ENCODE measurements at places on chromosomes 5 and 9.

DNA sequence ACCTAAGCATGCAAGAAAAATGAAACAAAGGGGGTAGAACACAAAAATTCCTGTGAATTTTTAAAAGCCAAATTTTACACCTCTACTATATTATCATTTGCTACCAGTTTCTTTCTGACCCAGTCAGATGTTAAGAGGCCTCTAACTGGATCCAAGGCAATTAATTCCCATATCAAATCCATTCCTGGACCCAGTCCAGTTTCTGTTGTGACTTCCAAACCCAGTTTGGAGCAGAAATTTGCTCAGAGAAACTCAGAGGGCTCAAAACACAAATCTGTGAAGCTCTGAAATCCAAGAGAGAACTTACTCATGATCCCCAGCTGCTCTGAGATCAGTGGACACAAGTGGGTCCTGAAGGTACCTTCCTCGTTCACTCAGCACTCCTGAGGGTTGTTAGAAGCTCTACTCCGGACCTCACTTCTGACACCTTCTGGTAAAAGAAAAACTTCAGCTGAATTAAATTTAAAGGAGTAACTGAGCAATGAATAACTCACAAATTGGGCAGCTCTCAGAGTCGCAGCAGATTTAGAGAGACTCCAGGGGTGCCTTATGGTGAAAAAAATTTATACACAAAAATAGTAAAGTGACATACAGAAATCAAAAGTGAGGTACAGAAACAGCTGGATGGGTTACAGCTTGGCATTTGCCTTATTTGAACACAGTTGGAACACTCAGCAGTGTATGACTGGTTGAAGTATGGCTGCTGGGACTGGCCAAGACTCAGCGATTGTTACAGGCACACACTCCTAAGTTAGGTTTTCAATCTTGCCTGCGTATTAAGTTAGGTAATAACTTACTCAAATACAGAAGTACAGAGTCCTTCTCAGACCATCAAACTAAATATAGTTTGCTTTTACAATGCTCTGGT lies 32.4 kb downstream of the INSL4 start:
- DNase-seq = no peak

DNA sequence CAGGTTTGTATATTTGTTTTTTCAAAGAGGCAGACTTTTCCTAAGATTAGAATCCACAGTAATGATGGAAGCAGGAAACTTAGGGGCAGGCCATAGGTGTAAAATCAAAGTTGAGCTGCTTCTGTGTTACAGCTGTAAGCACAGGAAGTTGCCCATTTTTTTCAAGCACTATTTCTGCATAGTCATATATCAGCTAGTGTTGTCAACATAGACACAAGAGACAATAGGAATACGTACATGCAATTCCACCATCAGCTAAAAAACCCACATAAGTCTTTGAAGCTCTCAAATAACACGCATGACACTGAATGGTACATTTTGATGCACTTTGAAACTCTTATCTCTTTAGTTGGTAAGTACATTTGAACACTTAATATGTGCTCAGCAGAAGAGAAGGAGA lies 20.2 kb upstream of the SMIM15 start:
- DNase-seq = no peak

DNA sequence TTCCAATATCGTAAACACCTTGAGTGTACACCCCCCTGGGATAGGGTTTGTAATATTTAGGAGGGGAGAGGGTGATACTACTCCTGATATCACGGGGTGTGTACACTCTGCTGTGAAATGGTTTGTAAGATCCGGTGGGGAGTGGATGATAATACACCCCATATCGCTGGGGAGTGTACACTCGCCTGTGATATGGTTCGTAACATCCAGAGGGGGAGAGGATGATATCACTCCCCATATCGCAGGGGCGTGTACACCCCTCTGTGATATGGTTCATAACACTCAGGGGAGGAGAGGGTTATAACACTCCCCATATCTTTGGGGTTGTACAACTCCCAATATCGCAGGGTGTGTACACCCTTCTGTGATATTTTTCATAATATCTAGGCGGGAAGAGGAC lies 33.8 kb upstream of the SLC25A48 start:
- no peak for DNase-seq

- DNase-seq = no peak
Measured at GRCh38 chr5:77316871-77317661, 106.6 kb downstream of the PDE8B start.

- no peak for DNase-seq
Measured at GRCh38 chr9:117936185-117937130, 232.3 kb downstream of the TLR4 start.

DNA sequence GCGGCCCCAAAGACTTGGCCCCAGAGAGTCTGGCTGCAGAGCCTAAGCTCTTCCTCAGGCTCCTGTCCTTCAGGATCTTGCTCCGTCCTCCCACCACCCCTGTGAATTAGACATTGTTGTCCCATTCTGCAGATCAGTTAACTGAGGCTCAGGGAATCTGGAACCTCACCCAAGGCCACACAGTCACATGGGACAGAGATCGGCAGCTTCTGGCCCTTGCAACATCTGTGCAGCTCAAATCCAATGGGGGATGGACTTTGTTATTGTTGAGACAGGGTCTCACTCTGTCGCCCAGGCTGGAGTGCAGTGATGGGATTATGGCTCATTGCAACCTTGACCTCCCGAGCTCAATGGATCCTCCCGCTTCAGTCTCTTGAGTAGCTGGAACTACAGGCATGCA lies 23.9 kb upstream of the LAMC3 start:
- DNase-seq = no peak

DNA sequence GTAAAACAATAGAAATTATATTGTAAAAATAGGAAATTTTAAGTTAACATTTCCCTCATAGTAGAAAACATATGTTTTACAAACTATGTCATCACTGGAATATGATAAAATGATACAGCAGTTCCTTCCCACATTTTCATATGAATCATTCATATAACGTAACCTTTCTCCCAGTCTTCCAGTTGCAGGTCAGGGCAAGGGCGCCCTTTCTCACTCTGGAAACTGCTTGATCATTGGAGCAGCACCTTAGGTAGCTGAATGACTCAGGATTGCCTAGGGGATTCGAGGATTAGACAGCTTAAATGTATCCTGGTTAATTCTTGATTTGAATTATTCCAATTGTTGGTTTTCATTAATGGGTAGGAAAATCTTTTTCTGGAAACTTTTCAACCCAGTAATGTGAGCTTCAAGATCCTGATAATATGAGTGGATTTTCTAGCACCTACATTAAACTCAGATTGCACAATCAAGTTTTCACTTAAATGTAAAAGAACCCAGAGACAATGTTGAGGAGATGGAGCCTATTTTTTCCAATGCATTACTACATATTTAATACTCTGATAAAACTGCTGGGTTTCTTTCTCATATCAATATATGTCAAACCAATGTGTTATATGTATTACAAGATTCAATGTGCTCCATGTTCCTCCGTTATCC lies 32.6 kb upstream of the ANXA1 start:
- no peak for DNase-seq

DNA sequence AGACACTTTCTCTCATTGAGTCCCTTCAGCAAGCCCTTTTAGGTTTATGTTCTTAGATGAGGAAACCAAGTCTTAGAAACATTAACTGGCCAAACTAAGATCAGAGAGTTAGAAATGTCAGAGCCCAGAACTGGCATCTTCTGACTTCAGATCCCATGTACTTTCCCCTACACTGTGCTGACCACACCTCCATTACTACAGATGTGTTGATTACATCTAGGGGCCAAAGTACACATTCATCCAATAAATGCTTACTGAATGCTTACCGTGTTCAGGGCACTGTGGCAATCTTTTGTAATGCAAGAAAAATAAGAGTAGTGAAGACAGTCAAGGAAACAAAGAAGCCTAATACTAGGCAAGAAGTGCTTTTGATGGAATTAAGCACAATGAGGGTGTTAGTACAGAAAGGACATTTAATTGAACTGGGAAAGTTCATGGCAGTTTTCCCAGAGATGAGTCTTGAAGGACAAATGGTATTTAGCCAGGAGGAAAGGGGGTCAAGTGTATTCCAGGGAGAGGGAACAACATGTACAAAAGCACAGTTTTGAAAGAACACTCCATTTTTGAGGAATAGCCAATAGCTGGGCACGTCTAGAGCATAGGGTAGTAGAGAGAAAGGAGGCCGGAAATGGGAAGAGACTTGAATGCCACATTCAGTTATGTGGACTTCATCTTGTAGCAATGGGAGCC lies 89.7 kb upstream of the CDKN2B start:
- DNase-seq = no peak

- no peak for DNase-seq
Measured at GRCh38 chr5:147832541-147832940, 1.1 kb upstream of the SPINK1 start.

GRCh38 chr5:44603496-44604272 lies 205.1 kb upstream of the MRPS30 start:
- no peak for DNase-seq

DNA sequence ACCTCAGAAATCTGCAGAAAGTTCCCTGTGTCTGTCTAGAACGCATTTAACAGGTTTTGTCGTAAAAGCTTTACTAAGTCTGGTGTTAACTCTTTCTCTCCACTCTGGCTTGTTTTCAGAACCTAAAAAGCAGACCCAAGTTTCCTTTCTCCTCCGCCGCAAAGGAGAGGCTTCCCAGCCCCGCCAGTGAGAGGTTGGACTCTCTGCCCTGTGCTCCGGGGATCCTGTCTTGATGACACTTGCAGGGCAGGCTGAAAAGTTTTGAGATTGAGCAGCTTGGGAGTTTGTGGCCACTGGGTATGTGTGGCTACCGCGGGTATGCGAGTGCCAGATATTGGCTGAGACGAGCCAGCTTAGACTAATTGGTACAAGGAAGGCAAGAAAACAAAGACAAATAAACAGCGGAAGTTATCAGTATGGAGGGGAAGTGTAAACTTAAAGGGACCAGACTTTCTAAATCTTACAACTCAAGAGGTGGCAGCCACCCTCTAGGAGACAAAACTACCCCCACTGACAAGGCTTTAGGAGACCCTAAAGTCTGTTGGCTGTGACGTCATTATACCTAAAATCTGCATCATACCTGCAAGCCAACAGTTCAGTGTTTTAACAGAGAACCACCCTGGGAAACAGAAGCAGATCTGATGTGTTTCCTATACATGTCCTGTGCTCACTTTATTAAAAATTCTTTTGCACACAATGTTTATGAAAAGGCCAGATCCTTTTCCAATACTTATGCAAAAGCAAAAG lies 41.0 kb upstream of the PCDHB1 start:
- DNase-seq = no peak

DNA sequence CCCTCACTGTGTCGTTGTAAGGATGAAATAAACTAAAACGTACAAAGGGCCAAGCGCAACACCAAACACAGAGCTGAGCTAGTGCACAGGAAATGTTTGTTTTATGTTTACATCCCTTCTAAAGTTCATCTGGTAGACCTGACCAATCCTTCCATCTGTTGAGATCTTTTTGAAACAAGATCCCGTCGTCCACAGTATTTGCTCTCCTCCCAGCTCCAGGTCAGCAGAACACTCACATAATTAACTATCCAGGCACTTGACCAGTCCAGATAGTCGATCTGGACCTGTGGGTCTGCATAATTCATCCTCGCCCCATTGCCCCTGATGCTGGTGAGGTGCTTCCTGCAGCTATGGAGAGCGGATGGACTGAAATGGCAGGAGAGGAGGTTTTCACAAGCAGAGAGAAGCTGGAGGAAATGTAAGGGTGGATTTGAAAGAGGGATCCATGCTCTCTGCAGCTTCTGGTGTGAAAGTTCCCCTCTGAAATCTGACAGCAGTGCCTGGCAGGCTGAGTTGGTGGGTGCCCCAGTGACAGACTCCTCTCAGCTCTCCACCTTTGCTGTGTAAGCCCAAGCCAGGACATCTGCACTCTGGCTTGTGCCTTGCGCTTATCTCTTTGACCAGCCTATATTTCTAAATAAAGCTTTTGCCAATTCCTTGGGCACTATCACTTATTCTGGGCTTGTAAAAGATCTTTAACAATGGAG lies 102.4 kb downstream of the TTLL11 start:
- DNase-seq = no peak

GRCh38 chr5:118043531-118043930 lies 944.8 kb downstream of the DTWD2 start:
- no peak for DNase-seq

GRCh38 chr9:72857624-72857996 lies 95.2 kb downstream of the ALDH1A1 start:
- no peak for DNase-seq

- DNase-seq = peak; percentile 97
Measured at GRCh38 chr9:124415102-124415851, at the start of gene PSMB7. TSS of gene PSMB7 (minus strand) at chr9:124415442. CDS start at chr9:124415425, 17 bp downstream.

DNA sequence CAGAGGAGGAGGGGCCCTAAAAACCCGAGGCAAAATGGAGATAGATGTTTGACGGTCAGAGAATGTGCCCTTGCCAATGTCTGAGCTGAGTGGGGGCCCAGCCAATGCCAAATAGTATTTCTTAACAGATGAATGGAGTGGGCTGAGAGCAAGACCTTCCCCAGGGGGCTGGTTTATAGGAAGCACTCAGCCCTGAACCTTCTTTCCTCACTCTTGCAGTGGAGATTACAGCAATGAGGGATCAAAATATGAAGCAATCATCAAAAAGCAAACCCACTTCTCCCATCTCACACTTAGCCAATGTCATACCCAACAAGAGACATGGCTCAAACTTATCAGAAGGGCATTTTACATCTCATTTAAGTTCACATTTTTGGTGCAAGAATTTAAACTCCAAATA lies 350.3 kb downstream of the GADD45G start:
- no peak for DNase-seq

Data from stimulated activated CD4-positive, alpha-beta T cell treated with anti-CD3 and anti-CD28 coated beads, Interleukin-1b, Interleukin-23, amount 100 ng/mL, for 48 hours (primary cell).